ENCODE measurements at places on chromosomes 5 and 9. TPM values are rescaled to one million over a fixed set of nuclear protein-coding genes. Genes with fewer than 3 reads are reported as not detected.

Gene AQP7
- total RNA-seq, result not detected

Gene PPP3R2
- total RNA-seq, result not detected

Gene LCNL1
- not detected for total RNA-seq

Gene SLC6A7
- total RNA-seq, result not detected

Gene EGFL7
- 1.2 TPM for total RNA-seq

Gene DCAF10
- 12.9 TPM for total RNA-seq

GRCh38 chr9:15310107-15310850 is 3.3 kb upstream of the TTC39B start:
- H3K27me3 ChIP-seq, result no peaks in the 10 kb centered on the region
- no peak for DNase-seq
- H3K4me1 ChIP-seq, result peaks cover 39% of the 10 kb centered on the region
- peak overlapping the region; percentile 15 for H3K4me3 ChIP-seq
- H3K36me3 ChIP-seq, result peaks cover 8% of the 10 kb centered on the region

DNA sequence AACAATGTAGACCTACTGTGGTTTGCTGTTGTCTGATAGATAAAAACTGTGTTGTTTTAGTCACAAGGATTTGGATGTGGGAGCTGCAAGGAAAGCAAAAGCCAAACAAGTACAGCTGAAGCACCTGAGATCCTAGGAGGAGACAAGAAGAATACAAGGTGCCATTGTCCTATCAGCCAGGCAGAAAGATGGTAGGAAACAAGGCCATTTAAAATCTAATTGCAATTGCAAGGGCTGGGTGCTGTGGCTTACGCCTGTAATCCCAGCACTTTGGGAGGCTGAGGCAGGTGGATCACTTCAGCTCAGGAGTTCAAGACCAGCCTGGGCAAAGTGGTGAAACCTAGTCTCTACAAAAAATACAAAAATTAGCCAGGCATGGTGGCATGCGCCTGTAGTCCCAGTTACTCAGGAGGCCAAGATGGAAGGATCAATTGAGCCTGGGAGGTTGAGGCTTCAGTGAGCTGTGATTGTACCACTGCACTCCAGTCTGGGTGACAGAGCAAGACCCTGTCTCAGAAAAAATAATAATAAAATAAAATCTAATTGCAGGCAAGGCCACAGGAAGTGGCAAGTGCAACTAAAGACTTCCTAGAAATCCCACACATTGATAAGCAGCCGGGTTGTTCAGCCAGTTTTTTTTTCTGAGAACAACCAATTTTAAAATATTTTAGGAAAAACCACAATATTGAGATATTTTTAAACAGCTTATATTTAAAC is 22.6 kb downstream of the DOCK8 start:
- H3K27ac ChIP-seq, result no peak overlapping the region
- no peaks in the 10 kb centered on the region for H3K27me3 ChIP-seq
- peaks cover 10% of the 10 kb centered on the region for H3K36me3 ChIP-seq
- DNase-seq, result no peak
- peaks cover 16% of the 10 kb centered on the region for H3K4me1 ChIP-seq
- no peak overlapping the region for H3K4me3 ChIP-seq

GRCh38 chr5:14424011-14424685 is 157.4 kb upstream of the OTULINL start:
- no peaks in the 10 kb centered on the region for H3K27me3 ChIP-seq
- H3K36me3 ChIP-seq, result peaks cover 5% of the 10 kb centered on the region
- peaks cover 41% of the 10 kb centered on the region for H3K4me1 ChIP-seq
- peak overlapping the region; percentile 85 for H3K27ac ChIP-seq
- peak overlapping the region; percentile 40 for H3K4me3 ChIP-seq
- DNase-seq, result peak; percentile 61

DNA sequence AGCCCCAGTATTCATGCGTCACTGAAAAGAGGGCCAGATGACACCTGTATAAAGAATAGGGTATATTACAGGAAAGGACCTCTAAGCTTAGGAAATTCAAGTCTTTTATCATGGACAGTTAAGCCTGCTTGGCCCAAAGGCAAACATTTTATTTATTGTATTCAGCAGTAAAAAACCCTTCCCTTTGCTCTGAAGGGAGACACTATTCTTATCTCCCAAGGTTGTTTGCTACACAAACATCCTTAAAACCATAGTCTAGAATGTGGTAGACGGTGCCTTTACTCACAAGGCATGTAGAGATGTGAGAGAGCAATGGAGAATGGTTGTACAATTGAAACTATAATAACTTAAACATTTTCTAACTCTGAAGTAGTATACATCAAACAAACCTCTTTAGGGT is 33.9 kb downstream of the FTMT start:
- no peak for DNase-seq
- H3K27me3 ChIP-seq, result no peaks in the 10 kb centered on the region
- H3K27ac ChIP-seq, result no peak overlapping the region
- H3K36me3 ChIP-seq, result no peaks in the 10 kb centered on the region
- no peaks in the 10 kb centered on the region for H3K4me1 ChIP-seq

DNA sequence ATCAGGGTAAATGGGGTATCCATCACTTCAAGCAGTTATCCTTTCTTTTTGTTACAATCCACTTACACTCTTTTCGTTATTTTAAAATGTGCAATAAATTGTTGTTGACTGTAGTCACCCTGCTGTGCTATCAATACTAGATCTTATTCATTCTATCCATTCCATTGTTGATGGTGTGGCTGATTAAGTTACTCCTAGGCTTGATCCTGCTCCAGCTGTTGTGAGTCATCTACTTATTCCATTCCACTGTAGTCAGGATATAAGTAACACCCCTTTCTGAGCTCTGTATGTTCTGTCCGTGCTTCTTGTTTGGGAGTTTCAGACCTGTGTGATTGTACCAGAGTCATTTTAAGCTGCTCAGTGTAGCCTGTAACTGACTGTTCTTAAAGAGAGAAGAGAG is 122.5 kb upstream of the RUSC2 start:
- no peaks in the 10 kb centered on the region for H3K36me3 ChIP-seq
- H3K4me1 ChIP-seq, result no peaks in the 10 kb centered on the region
- no peak for DNase-seq

- H3K4me1 ChIP-seq, result peaks cover 33% of the 10 kb centered on the region
- no peaks in the 10 kb centered on the region for H3K27me3 ChIP-seq
- peak overlapping the region; percentile 91 for H3K4me3 ChIP-seq
- DNase-seq, result peak; percentile 41
Measured at GRCh38 chr5:134005417-134006061, 764 bp upstream of the VDAC1 start.

DNA sequence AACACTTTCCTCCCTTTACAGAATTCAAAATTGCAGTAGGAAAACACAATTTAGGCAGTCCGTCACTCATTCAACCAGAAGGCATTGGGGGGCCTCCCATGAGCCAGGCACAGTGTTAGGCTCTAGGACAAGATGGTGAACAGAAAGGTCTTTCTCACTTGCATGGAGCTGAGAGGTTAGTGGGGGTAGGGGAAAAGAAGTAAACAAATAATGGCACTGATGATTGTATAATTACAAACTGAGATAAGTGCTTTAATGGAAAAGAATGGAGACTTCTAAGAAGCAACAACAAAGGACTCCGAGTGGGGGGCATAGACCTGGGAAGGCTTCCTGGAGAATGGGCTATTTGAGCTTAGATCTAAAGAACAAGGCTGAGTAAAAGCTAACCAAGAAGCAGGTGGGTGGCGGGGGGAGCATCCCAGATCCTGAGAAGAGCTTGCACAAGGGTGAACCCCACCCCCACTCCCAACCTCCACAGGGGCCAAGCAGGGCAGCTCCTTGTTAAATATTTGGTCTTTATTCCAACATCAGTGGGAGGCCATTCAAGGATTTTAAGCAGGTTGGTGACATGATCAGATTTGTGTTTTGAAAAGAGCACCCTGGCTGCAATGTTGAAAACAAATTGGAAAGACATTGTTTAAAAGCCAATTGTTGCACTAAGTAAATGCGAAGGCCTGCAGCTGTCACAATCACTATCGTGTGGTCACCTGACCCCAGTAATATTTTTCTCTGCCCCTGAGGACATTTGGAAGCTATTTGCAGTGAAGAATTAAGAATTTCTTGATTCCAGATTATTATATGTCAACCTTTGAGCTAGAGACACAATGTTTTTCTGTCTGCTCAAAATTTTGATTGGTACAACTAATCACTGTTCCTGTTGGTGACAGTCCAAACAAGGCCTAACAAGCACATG is 73.9 kb upstream of the EFNA5 start:
- no peaks in the 10 kb centered on the region for H3K4me1 ChIP-seq
- H3K27me3 ChIP-seq, result peaks cover 4% of the 10 kb centered on the region
- H3K36me3 ChIP-seq, result no peaks in the 10 kb centered on the region

GRCh38 chr5:36691696-36692371 is 85.4 kb downstream of the SLC1A3 start:
- no peak for DNase-seq
- peaks cover 44% of the 10 kb centered on the region for H3K27me3 ChIP-seq
- peaks cover 19% of the 10 kb centered on the region for H3K4me1 ChIP-seq
- H3K36me3 ChIP-seq, result no peaks in the 10 kb centered on the region

GRCh38 chr9:127027694-127028093 is 94.7 kb downstream of the ANGPTL2 start:
- no peak overlapping the region for H3K27ac ChIP-seq
- no peaks in the 10 kb centered on the region for H3K4me1 ChIP-seq
- H3K27me3 ChIP-seq, result no peaks in the 10 kb centered on the region
- DNase-seq, result no peak

Measured in activated naive CD8-positive, alpha-beta T cell treated with anti-CD3 and anti-CD28 coated beads for 36 hours (primary cell).